ENCODE measurements at places on chromosomes 3 and 15.

- no peak for DNase-seq
These were observed 246.3 kb upstream of the SEMA6D start for GRCh38 chr15:47470983-47471382.

DNA sequence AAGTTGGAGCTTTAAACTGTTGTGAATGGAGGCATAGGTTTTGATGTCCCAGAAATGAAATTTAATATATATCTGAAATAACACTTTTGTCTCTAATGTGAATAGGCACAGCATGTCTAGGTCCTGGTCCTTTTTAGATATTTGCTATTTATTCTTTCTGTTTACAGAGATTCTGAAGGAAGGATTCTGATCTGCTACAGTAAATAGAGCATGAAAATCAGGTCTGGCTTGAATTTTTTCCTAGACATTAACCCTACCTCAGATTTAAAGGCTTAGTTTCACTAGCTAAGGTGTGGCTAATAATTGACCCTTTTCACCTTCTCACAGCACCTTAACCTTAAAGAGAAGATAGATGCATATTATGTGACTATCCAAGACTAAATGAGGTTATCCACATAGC, 48.0 kb upstream of the SYNPR start:
- DNase-seq = no peak

- no peak for DNase-seq
These were observed 112.0 kb downstream of the AKAP13 start for GRCh38 chr15:85492406-85492805.

DNA sequence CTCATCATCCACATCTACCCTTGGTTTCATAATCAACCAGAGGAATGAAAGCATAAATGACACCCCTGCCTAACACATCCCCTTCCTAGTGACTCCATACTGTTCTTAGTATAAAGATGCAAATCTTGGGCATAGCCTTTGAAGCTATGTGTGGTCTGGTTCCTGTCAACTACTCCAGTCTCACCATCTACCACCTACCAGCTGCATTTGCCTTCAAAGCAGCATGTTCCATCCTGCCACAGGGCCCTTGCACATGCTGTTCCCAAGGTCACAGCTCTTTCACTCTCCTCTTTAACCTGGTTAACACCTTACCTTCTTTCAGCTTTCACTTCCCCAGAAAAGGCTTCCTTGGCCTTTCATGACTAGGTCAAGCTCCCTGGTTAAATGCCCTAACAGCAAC, 62.3 kb upstream of the ARHGEF3 start:
- DNase-seq = no peak

Data from activated CD8-positive, alpha-beta memory T cell treated with anti-CD3 and anti-CD28 coated beads for 1 hour (primary cell).